CD4-positive, CD25-positive, alpha-beta regulatory T cell (primary cell): ENCODE measurements at places on chromosomes 7 and 10. TPM values are rescaled to one million over a fixed set of nuclear protein-coding genes. Genes with fewer than 3 reads are reported as not detected.

GRCh38 chr10:1036341-1036791, 10.7 kb upstream of the IDI2 start:
- H3K4me3 ChIP-seq, result no peak overlapping the region
- H3K4me1 ChIP-seq, result no peaks in the 10 kb centered on the region
- DNase-seq, result peak; percentile 63
- H3K36me3 ChIP-seq, result peaks cover 24% of the 10 kb centered on the region

DNA sequence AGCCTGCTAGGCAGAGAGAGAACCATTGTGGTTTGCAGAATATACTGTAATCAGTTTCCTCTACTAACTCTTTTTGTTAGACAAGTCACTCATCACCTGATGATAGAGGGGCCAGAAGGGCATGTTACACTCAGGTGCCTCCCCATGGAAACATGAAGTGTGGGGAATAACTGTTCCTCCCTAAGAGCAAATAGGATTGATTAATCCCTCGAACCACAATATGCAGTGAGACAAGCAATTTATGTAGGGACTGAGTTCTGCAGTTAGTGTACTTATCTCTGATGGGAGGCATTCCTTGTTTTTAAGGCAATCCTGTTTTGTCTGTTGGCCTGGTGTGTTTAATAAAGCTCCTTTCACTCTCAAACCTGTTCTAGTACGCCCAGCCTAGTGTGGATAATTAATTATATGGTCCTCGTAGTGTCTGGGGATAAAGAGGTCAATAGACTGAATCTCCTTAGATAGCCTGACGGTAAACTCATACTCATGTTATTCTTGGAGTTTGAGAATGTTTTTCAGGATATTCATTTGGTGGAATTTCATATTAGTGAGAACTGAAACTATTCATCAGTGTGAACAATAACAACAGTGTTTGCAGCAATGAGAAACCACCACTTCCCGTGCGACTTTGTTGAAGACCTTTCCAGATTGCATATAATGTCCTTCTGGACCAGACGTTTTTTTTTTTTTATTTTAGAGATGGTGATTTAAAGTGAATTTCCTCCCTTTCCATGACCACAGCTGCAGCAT, 344.8 kb upstream of the FZD8 start:
- no peak overlapping the region for H3K4me3 ChIP-seq
- H3K4me1 ChIP-seq, result no peaks in the 10 kb centered on the region
- no peak for DNase-seq

DNA sequence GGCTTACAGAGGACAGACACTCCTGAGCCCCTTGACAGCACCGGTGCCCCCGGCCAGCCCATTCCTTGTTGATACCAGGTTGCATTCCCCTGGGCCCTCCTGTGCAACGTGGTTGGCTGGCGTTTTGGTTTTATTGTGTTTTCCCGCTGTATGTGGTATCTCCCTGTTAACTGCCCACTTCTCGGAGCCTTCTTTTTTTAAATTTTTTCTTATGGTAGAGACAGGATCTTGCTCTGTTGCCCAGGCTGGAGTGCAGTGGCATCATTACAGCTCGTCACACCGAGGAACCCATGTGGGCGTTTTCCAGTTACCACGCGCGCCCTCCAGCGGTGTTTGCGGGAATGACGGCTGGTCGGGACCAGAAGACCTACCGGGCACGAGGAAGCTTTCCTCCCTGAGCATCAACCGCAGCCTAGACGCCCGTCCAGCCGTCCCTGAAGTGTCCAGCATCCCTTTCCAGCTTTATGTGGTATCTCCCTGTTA, 16.9 kb upstream of the ZFAND2A start:
- DNase-seq, result peak; percentile 53
- H3K36me3 ChIP-seq, result no peaks in the 10 kb centered on the region
- H3K4me3 ChIP-seq, result no peak overlapping the region
- no peaks in the 10 kb centered on the region for H3K27me3 ChIP-seq
- H3K4me1 ChIP-seq, result peaks cover 6% of the 10 kb centered on the region

DNA sequence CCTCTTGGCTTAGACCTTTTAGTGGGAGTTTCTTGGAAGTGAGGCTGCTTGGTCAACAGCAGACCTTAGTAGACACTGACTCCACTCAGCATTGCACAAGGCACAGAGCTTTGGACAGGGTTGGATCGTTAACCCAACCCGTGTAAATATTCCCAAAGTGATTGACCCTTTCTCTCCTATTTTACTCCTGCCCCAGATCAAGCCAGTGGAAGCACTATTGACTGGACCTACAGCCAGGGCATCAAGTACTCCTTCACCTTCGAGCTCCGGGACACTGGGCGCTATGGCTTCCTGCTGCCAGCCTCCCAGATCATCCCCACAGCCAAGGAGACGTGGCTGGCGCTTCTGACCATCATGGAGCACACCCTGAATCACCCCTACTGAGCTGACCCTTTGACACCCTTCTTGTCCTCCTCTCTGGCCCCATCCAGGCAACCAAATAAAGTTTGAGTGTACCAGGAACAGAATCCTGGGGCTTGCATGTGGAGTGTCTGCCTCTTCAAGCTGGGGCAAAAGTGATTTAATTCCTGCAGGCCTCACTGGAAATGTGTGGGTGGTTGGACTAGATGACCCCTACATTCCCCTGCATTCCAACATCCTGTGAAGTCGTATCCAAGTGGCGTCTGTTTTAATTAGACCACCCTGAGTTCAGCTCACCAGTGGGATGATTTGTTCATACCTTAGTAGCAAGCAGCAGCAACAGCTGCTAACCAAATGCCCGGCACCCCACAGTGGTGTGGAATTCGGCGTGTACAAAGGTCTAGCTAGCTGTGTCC, 7.5 kb downstream of the CPA1 start:
- no peaks in the 10 kb centered on the region for H3K4me1 ChIP-seq
- H3K27ac ChIP-seq, result no peak overlapping the region
- no peak for DNase-seq
- no peaks in the 10 kb centered on the region for H3K36me3 ChIP-seq

GRCh38 chr7:20595971-20596370, 19.5 kb upstream of the ABCB5 start:
- H3K4me1 ChIP-seq, result no peaks in the 10 kb centered on the region
- H3K4me3 ChIP-seq, result no peak overlapping the region
- H3K27ac ChIP-seq, result no peak overlapping the region

DNA sequence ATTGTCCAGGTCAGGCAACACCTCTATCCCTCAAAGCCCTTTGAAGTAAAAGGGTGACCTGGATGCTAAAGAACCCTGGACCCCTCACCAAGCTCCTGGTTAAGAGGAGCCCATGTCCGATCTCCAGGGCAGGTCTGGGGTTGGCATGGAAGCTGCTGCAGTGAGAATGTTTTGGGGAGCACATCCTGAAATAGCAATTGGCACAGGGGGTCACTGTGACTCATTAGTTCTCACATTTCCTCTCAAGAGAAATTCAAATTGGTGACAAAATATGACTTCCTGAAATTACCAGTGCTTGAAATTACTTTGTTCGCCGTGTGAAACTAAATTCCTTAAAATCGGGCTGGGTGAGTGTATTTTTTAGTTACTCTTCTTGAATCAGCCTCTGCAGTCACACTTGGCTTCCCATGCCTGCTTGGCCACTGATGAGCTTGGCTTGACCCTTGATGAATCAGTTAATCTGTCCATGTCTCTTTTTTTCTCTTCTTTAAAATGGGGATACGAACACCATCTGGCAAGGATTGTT, 18.8 kb upstream of the ARHGAP22 start:
- no peak overlapping the region for H3K4me3 ChIP-seq
- peaks cover 4% of the 10 kb centered on the region for H3K27me3 ChIP-seq
- H3K36me3 ChIP-seq, result no peaks in the 10 kb centered on the region
- DNase-seq, result no peak

DNA sequence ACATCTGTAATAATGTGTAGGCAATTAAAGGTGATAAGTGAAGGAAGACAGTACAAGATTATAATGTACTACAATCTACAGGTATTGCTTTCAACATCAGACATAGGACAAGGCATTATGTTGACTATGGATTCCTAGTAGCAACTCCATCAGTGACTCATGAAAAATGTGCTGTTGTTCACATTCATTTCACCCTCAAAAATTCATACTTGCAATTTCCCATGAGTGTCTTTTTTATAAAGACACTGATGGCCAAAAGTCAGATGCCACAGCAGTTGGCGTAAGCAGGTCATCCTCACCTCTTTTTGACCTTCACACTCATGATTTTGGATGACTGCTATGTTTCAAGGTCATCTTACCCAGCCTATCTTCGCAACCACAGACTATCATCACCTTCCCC, 100.0 kb upstream of the AMPH start:
- H3K4me1 ChIP-seq, result no peaks in the 10 kb centered on the region
- DNase-seq, result no peak
- no peaks in the 10 kb centered on the region for H3K27me3 ChIP-seq
- H3K4me3 ChIP-seq, result no peak overlapping the region
- peaks cover 21% of the 10 kb centered on the region for H3K36me3 ChIP-seq

DNA sequence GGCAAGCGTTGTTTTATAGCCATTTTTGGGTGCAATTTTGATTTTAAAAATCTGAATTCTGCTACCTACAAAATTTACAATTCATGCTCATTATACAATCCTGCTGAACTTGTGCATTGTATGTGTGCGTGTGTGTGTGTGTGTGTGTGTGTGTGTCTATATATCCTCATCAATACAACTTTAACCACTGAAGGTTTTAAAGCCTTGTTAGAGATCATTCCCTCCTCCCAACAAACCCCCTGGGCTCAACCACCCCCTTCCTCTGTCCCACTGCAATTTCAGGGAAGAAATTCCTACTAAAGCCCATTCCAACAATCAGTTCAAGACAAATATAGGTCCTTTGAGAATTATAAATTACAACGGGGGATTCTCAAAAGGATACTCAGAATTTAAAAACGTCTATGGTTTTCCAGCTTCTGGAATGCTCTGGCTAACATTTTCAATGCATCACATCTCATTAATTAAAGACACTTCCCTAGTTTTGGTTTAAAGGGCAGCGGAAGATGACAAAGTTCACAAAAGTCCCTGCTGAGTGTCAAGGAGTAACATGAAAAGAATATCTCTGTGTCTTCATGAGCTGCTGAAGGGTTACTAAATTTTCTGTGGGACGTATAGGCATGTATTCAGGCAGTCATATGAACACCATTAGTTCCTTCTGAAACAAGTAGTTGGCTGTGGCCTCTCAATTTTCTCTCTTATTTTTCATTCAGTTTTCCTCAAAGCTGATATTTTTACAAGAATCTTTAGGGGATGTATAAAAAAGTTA, 889 bp upstream of the SEMA3A start:
- no peak for DNase-seq
- no peaks in the 10 kb centered on the region for H3K27me3 ChIP-seq
- H3K27ac ChIP-seq, result no peak overlapping the region
- H3K4me1 ChIP-seq, result no peaks in the 10 kb centered on the region
- no peaks in the 10 kb centered on the region for H3K36me3 ChIP-seq

GRCh38 chr7:40638545-40639320, 503.9 kb downstream of the SUGCT start:
- no peaks in the 10 kb centered on the region for H3K36me3 ChIP-seq
- no peak overlapping the region for H3K4me3 ChIP-seq
- no peaks in the 10 kb centered on the region for H3K4me1 ChIP-seq
- no peaks in the 10 kb centered on the region for H3K27me3 ChIP-seq

DNA sequence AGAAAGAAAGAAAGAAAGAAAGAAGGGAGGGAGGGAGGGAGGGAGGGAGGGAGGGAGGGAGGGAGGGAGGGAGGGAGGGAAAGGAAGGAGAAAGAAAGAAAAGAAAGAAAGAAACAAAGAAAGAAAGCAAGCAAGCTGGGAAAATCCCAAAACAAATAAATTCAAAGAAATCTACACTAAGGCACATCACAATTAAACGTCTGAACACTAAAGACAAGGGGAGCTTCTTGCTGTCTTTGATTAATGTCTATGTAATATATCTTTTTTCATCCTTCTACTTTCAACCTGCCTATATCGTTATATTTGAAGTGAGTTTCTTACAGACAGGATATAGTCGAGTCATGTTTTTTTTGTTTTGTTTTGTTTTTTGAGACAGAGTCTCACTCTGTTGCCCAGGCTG, 28.3 kb upstream of the EBF3 start:
- no peaks in the 10 kb centered on the region for H3K36me3 ChIP-seq
- no peaks in the 10 kb centered on the region for H3K4me1 ChIP-seq
- no peak overlapping the region for H3K4me3 ChIP-seq
- H3K27me3 ChIP-seq, result peaks cover 6% of the 10 kb centered on the region
- H3K27ac ChIP-seq, result no peak overlapping the region

DNA sequence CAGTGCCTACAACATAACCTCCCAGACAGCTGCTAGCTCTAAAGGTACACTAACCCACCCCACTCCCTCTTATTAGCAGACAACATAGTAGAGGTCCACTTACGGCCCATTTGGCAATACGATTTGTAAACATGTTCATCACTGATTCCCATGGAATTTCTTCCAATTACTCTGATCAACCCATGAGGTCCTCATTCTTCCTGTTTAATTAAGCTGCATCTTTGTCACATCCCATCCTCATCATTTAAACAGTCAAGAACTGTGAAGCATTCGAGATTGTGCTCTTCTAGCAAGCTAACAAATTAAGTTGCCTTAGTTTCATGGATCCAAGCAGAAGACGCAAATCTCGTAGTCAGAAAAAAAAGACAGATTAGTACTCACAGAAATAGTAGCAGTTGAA, 622.2 kb upstream of the VSTM2A start:
- no peak overlapping the region for H3K4me3 ChIP-seq
- no peak overlapping the region for H3K27ac ChIP-seq
- H3K4me1 ChIP-seq, result no peaks in the 10 kb centered on the region
- no peak for DNase-seq
- no peaks in the 10 kb centered on the region for H3K36me3 ChIP-seq

- peak overlapping the region; percentile 99 for H3K4me3 ChIP-seq
- no peaks in the 10 kb centered on the region for H3K27me3 ChIP-seq
- H3K36me3 ChIP-seq, result no peaks in the 10 kb centered on the region
- peak overlapping the region; percentile 71 for H3K27ac ChIP-seq
- peak; percentile 51 for DNase-seq
Measured at GRCh38 chr10:114822444-114823076, 980 bp downstream of the FHIP2A start.

GRCh38 chr10:12538491-12538995, 189.2 kb downstream of the CAMK1D start:
- DNase-seq, result no peak
- H3K4me3 ChIP-seq, result no peak overlapping the region
- no peaks in the 10 kb centered on the region for H3K27me3 ChIP-seq
- H3K36me3 ChIP-seq, result no peaks in the 10 kb centered on the region

DNA sequence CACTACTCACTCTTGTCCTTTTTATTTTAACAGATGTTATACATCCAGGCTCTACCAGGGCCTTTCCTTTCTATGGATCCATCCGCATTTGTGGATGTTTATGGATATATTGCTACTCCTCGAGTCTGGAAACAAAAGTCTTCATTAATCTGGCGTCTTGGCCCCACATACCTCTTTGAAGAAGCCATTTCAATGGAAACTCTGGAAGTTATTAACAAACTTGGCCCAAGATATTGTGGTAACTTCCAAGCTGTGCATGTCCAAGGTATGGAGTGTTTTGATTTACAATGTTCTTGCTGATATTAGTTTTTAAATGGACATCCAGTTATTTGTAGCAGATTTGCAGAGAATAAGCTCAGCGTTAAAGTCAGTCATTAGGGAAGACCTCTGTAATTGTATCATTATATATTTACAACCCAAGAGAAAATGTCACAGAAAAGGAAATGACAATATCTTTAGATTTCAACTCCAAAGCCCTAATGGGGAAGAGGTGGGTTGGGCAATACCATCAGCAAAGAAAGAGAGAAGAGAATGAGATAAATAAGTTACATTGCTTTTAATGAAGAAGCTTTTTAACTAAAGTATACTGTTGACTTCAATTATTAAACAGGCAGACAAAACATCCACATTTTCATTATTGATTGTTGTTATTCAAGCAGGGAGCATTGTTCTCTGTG, 102.1 kb downstream of the WDFY4 start:
- H3K27ac ChIP-seq, result no peak overlapping the region
- H3K4me1 ChIP-seq, result no peaks in the 10 kb centered on the region
- no peak overlapping the region for H3K4me3 ChIP-seq
- DNase-seq, result no peak
- no peaks in the 10 kb centered on the region for H3K27me3 ChIP-seq

AKR1C4 gene
- polyA plus RNA-seq, result not detected

CALML5 gene
- polyA plus RNA-seq, result not detected

PON1 gene
- polyA plus RNA-seq, result not detected

BBS9 gene
- polyA plus RNA-seq, result 8.1 TPM
